HCT116 (cell line): ENCODE measurements at places on chromosomes 6 and 20. TPM values are rescaled to one million over a fixed set of nuclear protein-coding genes. Genes with fewer than 3 reads are reported as not detected.
A peak's percentile ranks its signal among the peaks of the same experiment; 100 is the strongest.

- DNase-seq, result no peak
Observed at GRCh38 chr6:36132246-36132895, 2.1 kb downstream of the MAPK13 start.

- DNase-seq, result peak; percentile 29
Observed at GRCh38 chr20:56995635-56996075, 270.8 kb downstream of the BMP7 start.

DNA sequence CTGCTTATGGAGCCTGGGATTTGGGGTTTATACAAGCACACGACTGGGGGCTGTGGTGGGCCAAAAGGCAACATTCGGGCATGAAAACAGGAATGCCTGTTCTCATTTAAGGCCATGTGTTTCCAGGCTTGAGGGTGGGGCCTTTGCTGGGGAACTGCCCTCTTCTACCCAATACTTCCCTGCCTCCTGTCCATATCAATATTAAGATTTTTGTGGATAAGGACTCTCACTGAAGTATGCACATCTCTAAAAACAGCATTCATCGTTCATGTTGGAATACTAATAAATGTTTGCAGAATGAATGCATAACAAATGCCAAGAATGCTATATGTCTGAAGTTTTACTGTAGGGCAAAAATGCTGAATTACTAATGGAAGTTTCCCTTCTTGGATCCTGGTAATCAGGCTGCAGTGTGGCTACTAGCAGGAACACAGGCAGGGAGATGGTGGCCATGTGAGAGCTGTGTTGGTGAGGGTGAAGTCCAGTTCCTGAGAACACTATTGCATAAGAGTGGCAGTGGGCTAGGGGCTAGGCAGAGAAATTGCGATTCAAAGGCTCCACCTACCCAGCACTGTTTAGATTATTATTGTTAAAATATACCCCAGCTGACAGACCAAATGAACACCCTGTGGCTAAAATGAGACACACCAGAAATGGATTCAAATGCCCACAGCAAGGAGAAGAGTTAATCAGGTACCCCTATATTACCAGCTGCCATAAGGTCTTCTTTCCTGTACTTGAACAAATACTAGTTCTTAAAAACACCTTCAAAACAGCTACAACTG, 644.3 kb downstream of the EPM2A start:
- no peak for DNase-seq

WFDC5 gene
- total RNA-seq, result not detected

SLA2 gene
- total RNA-seq, result 0.12 TPM

C6orf132 gene
- 18.9 TPM for total RNA-seq

GRCh38 chr6:107972413-107973096, 14.5 kb upstream of the SEC63 start:
- DNase-seq, result no peak

DNA sequence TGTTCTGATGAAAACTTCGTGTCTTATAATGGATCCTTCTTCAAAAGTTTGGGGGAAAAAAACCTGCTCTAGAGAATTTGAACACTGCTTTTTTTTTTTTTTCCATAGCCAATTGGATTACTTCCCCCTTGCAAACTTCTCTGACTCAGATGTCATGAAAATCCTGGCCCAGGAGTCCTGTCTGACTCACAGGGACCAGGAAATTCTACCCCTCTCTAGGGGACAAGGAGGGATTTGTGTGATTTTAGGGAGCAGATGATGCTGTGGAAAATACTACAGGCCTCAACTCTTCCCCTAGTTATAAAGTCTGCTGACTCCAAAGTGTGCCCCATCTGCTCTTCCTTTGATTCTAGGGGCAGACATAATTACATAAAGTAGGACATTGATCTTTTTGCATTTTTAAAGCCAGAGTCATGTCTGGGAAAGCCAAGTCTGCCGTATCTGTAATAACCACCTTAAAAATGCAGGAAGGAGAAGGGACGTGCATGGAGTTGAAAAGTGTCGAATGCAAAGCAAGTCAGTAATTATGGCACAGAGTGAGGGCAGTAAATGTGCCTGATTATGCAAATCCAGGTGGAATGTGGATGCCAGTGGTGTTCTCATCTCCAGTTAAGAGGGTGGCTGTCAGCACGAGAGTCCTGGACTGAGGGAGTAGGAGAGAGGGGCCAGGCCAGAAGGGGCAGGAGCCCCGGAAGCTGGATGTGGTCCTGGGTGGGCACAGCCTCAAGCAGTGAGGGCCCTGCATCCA, 144.3 kb upstream of the SULF2 start:
- DNase-seq, result peak; percentile 41

B3GALT4 gene
- 1.9 TPM for total RNA-seq

LST1 gene
- 0.69 TPM for total RNA-seq

GRCh38 chr6:12923644-12924235, 207.2 kb downstream of the PHACTR1 start:
- no peak for DNase-seq

DNA sequence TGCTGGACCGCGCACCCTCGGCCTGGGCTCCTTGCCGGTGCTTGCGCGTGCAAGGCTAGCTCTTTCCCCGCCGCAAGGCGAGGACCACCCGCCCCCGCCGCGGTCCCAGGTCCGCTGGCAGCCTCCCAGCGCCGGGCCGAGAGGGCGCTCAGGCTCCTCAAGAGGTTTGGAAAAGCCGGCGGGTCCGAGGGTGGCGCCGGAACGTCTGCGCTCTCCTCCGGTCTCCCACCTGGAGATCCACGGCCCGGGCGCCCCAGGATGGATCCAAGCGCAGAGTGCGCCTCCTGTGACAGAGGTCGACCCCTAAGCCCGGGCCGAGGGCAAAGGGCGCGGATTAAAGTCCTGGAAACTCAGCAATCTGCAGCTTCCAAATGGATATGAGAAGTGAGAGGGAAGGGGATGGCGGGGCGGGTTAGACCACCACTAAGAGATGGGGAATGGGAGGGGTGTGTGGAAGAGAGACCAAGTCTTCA, 575 bp upstream of the MICAL1 start:
- no peak for DNase-seq

SLC17A1 gene
- total RNA-seq, result not detected

- DNase-seq, result no peak
Observed at GRCh38 chr6:2507016-2507415, 243.7 kb downstream of the MYLK4 start.

DNA sequence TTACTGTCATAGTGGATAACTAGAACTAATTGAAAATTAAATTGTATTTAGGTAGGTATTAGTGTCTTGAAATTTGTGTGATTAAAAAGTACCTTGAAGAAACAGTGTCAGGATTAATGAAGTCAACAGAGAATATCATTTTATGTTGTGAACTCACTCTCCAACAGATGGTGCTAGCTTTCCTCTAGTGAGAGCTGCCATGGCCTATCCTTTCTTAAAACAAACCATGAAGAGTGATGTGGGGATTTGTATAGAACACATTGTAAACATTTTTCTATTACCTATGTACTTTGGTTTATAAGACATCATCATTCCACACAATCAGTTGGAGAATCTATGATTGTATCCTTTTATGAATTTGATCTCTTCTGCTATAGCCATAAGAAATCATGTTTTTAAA, 4.8 kb upstream of the SRSF12 start:
- DNase-seq, result peak; percentile 21

GRCh38 chr6:14857501-14857900, 388.4 kb upstream of the JARID2 start:
- no peak for DNase-seq

GRCh38 chr20:19440660-19441527, 228.5 kb downstream of the SLC24A3 start:
- no peak for DNase-seq

CNPY3 gene
- 49.1 TPM for total RNA-seq

MKKS gene
- total RNA-seq, result 19.9 TPM

GRCh38 chr6:44788387-44788981, 401.0 kb downstream of the CDC5L start:
- no peak for DNase-seq

- DNase-seq, result no peak
Observed at GRCh38 chr20:10366898-10367692, 66.9 kb downstream of the MKKS start.

DNA sequence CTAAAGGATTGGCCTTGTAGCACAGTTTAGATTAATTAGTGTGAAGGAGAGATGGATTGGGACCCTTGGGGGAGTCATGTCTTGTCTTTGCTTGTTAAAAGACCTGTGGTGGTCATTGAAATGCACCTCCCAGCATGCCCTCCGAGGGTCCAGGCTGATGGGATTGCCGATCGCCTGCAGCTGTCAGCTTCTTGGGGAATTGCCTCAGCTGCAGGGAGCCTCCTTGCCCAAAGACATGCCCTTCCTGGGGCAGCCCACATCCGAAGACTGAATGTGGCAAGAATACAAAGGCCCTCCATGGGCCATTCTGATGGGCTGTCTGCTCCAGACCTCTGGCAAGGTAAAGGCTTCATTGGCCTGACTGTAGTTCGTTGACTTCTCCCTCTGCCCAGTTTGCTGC, 150.7 kb downstream of the FARS2 start:
- no peak for DNase-seq

DNA sequence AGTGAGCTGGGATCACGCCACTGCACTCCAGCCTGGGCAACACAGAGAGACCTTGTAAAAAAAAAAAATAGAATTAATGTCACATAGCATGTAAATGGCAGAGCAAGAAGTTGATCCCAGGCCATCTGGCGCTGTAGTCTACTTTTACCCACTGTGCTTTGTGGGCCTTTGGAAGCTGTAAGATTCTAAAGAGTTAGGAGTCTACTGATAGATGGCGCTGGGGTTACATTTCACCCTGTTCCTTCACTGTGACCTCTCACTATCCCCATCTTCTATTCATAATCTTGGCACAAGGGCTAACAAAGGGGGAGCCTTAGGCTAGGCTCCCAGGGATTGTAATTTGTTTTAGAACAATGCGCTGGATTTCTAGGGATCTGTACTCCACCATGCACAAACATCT, 24.4 kb downstream of the SIRPD start:
- no peak for DNase-seq

DNA sequence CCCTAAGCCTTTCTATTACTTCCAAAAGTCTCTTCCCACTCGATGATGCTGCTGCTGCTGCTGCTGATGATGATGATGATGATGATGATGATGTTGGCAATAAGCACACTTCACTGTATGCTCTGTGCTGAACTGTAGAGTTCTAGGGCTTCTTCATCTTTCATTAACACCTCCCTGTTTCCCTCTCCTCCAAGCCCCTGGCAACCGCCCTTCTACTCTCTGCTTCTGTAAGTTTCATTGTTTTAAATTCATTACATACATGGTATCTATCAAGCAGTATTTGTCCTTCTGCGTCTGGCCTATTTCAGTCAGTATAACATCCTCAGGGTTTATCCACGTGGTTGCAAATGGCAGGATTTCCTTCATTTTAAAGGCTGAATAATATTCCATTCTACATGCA, 100.2 kb downstream of the THBS2 start:
- no peak for DNase-seq

DNA sequence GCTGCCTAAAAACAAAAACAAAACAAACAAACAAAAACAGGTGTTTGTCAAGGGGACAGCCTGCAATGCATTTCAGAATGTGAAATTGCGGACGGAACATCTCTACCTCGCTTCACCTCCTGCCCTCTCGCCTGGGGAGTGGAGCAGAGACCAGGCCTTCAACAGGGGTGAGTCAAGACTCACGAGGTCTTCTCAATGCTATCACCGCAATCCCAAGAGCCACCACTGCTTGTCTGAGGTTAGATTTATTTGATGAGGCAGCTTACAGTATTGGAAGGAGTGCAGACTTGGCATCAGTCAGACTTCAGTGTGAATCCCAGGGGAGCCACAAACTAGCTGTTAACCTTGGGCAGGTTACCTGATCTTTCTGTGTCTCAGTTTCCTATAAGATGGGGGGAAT, 7.7 kb downstream of the GABRR1 start:
- no peak for DNase-seq

- no peak for DNase-seq
Observed at GRCh38 chr20:53874104-53874503, 196.3 kb downstream of the BCAS1 start.

DNA sequence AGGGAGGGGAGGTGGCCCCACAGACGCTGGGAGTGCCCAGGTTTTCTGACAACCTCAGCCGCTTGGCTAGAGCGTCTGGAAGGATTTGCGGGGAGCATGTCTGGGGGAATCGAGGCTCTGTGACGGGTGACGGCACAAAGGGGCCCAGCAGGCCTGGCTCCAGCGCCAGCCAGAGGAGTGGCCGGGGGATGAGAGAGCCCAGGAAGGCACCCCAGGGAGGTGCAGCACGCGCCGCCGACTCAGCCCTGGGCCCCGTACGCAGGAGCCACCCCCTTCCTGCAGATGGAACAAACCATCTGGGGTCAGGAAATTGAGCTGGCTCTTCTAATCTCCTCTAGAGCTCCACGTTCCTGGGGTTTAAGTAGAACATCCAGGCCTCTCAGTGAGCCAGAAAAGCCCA, 5.9 kb upstream of the SLCO4A1 start:
- DNase-seq, result no peak

- no peak for DNase-seq
Observed at GRCh38 chr6:16868968-16869367, 107.7 kb upstream of the ATXN1 start.

DNA sequence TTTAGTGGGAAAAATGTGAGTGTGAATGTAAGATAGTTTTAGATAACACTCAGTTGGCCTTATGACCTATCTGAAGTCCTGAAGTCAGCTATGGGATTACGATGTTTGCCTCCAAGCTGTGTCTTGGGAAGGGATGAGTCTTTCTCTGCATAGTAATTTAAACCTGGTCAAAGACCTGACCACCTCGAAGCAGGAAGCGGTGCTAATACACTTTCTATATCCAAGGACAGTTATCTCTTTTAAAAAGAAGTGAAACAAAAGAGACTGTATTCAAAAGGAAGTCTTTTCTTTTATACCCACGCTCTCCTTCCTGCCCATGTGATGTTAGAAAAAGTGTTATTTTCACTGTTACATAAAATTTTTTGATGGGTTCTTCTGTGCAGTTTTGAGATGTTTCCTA, 94.9 kb downstream of the JARID2 start:
- DNase-seq, result no peak

DNA sequence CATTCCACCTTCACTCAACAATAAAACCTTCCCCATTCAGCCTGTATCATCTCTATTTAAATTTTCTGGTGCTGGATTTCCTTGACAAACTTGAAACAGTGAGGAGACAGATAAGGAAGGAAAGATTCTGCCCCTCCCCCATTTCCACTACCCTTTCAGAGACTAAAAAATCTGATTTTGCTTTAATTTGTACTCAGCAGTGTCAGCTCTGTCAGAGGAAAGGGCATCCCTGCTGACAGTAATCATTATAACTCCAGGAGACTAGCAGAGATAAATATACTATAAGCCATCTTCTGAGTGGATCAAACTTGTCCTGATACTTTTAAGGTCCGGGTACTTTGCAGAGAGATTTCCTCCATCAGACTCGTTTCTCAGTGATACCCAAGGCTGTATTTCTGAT, 155.6 kb downstream of the SAMD5 start:
- no peak for DNase-seq

DNA sequence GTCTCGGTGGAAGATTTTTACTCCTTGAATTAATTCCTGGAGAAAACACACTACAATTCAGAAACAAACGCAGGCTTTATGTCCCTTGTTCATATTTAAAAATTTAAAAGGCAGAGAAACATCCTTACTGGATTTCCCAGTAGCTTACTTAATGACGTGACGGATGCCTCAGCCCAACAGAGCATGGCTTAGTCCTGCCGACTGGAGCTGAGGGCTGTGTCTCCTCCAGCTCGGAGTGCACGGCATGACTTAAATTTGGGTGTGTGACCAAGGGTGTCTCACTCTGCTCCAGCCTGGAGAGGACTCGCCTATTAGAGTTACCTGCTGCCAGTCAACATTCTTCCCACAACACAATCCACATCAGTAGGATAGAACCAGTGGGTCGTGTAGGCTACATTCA, 107.1 kb downstream of the PSMB1 start:
- DNase-seq, result no peak
